ENCODE measurements at places on chromosomes 2 and 18.

- DNase-seq, result no peak
These were observed 4.3 kb upstream of the INO80C start for GRCh38 chr18:35502052-35502451.

DNA sequence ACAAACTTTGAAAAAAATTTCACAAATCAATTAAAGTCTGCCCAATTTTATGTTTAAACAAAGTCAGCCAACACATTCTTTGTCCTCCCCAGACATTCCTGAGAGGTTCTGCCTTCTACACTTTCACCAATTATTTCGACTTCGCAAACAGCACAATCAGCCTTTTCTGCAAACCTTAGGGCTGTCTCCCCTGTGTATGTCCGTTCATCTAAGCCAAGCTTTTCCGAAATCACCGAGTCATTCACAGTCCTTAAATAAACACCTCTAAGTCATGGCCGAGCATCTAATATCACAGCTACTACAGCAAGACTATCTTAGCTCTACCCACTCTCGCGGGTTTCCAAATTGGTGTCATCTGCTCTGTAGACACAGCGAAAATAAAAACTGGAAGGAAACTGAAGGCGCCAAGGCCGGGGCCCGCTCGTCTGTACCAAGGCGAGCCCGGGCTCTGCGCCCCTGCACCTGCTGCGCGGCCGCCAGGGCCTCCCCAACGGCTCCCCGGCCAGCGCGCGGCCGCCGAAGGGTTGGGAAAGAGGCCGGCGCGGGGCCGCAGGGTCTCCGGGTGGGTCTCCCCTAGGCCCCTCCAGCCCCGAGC is 730 bp downstream of the ODC1 start:
- no peak for DNase-seq

- DNase-seq, result no peak
These were observed 2.8 kb downstream of the ONECUT2 start for GRCh38 chr18:57437766-57438671.

DNA sequence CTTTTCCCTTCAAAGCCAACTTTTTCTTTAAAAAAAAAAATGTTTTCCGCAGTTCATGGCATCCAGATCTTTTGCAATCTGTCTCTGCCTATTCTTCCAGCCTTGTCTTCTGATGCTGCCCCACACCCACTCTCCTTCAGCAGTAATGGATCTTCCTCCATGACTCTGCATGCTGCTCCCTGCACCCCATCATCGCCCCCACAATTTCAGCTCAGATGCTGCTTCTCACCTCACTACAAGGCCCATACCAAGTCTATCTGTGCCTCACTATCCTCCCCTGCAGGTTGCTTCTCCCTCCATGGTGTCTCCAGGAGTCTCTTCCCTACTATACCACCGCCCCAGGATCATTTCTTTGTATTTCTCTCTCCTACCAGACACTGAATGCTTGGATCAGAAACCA is 260.6 kb downstream of the ANAPC1 start:
- no peak for DNase-seq

DNA sequence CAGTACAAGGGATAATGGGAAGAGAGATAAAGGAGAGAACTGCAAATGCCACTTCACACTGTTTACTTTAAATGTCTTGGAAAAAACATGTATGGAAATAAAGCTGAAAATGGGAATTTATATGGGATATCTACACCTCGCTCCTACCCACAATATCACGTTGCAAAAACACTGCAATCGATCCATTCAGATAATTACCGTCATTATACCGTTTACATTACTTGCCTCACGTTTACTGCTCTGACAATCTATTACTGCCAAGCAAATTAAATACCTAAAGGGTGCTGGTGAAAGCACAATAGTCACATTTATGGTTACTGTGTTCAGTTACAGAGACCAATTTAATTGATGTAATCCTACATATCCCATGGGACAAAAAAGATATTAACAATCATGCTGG is 214.7 kb upstream of the LYPD1 start:
- DNase-seq, result no peak

DNA sequence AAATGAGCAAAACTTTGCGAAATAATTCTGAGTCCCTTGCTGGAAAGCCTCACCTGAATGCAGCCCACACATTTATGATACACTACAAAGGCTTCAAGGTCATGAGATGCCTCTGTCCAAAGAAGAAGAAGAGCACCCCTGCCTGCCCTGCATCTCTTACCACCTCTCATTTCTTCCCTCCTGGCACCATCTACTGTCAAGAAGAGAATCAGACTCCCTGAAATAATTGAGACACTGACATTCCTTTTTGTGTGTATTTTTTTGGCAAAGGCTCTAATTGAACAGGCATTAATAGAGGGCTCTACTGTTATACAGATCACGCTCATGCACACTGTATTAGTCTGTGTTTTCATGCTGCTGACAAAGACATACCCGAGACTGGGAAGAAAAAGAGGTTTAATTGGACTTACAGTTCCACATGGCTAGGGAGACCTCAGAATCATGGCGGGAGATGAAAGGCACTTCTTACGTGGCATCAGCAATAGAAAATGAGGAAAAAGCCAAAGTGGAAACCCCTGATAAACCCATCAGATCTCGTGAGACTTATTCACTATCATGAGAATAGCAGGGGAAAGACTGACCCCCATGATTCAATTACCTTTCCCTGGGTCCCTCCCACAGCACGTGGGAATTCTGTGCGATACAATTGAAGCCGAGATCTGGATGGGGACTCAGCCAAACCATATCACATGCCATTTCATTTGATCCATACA is 176.3 kb downstream of the ALPK2 start:
- no peak for DNase-seq

- DNase-seq, result no peak
These were observed 153.4 kb upstream of the MYCN start for GRCh38 chr2:15786901-15787300.

DNA sequence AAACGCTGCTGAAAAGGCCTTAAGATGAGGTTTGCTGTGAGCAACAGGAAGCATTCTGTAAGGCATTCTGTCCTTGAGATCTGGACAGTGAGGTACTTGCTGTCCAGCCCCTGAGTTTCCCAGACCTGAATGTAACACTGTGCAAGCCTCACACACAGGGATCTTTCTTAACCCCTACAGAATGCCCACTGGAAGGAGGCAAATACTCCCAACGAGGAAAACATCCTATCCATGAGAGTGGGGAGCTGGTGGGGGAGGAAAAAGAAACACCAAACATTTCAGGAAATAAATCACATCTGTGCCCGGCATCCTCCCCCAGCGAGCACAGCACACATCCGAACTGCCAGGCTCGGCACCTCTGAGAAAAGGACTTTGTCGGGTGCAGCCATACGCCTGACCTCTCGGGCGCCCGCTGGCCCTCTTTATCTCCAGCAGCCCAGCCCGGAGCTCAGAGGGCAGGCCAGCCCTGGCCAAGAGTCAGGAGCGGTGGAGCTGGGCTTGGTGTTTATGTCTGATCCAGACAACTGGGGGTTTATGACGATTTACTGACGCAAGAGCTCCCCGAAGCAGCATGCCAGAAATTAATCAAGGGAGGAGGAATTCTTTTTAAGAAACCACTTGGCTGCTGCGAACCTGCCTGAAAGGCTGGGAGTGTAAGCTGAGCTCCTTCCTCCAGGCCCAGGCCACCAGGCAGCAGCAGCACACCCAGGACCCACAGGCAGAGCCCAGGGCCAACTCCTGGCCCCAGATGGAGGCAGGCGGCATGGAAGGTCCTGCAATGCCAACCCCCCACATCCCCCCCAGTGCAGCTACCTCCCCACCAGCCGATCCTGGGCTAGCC is 72.2 kb downstream of the HDAC4 start:
- no peak for DNase-seq
